ENCODE measurements at places on chromosomes 16 and 17.

DNA sequence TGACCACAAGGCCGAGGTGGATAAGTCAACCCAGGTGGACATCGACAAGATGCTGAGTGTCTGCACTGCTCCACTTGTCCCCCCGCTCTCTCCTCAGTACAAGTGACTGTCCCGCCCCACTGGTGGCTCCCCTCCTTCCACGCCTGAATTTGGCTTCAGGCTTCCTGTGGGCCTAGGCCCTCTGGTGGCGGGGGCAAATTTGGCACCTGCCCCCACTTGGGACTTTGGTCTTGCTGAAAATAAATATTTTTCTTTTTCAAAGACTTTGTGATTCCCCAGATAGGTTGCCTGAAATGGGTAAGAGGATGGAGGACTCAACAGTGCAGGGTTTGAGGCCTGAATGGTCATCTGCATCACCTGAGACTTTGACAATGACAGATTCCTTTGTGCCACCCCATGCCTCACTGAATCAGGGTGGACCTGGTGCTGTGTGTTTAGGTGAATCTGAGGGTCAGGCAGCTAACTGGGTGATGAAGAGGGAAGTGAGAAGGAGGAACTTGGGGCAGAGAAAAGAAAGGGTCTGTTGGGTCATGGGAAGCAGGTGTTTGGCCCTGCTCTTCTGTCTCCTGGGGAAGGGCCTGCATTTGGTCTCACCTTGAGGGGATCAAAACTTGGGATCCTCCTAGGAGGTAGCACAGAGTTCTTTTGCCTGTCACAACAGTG lies 2.0 kb downstream of the C16orf86 start:
- DNase-seq, result no peak

DNA sequence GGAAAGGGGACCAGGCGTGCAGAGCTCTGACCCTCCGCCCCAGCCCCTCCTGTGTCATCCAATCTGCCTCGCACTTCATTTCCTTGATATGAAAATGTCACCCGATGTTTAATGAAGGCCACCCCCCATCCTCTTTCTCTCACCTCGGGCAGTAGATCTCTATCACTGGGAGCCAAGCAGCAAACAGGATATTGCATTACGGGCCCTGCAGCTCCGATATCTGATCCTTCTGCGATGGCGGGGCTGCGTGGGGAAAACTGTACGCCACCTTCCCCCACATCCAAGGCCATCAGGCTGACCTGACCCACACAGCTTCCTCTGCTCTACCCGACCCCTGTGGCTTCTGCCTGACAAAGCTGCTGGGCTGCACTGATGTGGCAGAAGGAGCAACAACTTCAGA lies 74.9 kb downstream of the DYNLRB2 start:
- no peak for DNase-seq

- no peak for DNase-seq
Measured at GRCh38 chr16:17252064-17252463, 218.7 kb downstream of the XYLT1 start.

GRCh38 chr16:60852635-60853034 lies 1183.6 kb downstream of the CDH8 start:
- DNase-seq, result no peak

DNA sequence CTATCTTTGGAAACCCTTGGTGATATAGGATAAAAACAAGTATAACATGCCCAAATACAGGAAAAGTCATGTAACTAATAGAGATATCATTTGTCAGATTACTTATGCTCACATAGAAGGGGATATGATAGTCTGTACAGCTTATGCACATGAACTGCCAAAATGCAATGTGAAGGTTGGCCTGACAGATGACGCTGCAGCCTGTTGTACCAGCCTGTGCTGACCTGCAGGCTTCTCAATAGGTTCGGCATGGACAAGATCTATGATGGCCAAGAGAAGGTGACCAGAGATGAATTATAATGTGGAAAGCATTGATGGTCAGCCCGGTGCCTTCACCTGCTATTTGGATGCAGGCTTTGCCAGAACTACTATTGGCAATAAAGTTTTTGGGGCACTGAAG lies 12.7 kb downstream of the WFIKKN2 start:
- no peak for DNase-seq

GRCh38 chr17:55652114-55652823 lies 70.4 kb downstream of the TMEM100 start:
- no peak for DNase-seq

DNA sequence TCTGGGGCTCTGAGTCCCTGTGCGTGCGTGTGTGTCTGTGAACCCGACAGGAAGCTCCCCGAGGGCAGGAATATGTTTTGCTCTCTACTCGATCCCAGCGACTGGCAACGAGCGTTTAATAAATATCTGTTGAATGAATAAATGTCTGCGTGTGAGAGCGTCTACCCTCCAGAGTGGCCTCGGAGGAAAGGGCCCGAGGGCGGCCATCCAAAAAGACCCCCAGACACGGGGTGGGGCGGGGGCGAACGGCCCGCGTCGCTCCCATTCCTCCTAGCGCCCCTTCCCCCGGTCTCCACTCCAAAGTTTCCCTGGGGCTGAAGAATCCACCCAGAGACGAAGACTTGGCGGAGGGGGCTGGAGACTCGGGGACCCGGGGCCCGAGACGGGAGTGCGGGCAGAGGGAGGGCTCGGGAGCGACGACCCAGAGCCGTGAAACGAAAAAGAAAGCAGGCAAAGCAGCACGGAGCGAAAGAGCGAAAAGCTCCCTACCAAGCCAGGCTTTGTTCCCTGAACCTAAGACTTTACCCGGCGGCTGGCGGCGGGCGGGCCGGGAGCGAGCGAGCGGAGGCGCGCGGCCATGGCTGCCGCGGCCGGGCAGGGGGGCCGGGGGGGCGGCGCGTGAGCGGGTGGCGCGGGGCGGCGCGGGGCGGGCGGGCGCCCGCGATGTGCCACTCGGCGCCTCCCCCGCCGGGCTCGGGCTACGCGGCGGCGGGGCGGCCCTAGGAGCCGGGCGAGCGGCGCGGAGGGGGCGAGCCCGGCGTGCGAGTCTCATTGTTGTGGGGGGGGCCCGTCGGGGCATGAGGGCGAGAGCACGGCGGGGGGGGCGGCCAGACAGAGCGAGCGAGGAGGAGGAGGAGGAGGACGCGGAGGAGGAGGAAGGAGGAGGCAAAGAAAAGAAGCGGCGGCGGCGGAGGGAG lies at the start of gene MLLT6:
Gene MLLT6, plus strand, starts transcription at position 668 of the 917 bp plus-strand sequence. CDS start 360 bp downstream, outside the sequence.
- DNase-seq, result peak; percentile 76

- DNase-seq, result no peak
Measured at GRCh38 chr17:39092692-39093230, 58.7 kb downstream of the PLXDC1 start.
